ENCODE measurements at places on chromosomes 6 and 20. TPM values are rescaled to one million over a fixed set of nuclear protein-coding genes. Genes with fewer than 3 reads are reported as not detected.

THBD gene
- 2.4 TPM for total RNA-seq

CAGE1 gene
- 0.38 TPM for total RNA-seq

TNFRSF6B gene
- total RNA-seq, result 2.6 TPM

FAM209B gene
- total RNA-seq, result 3.9 TPM

HLA-DMA gene
- total RNA-seq, result 14.4 TPM

TRAPPC3L gene
- not detected for total RNA-seq

OR12D3 gene
- not detected for total RNA-seq

MDFI gene
- total RNA-seq, result not detected

KIF6 gene
- not detected for total RNA-seq

SIGLEC1 gene
- total RNA-seq, result 0.08 TPM

- no peak for DNase-seq
These were observed 1.3 kb upstream of the DNAH8 start for GRCh38 chr6:38713812-38714211.

DNA sequence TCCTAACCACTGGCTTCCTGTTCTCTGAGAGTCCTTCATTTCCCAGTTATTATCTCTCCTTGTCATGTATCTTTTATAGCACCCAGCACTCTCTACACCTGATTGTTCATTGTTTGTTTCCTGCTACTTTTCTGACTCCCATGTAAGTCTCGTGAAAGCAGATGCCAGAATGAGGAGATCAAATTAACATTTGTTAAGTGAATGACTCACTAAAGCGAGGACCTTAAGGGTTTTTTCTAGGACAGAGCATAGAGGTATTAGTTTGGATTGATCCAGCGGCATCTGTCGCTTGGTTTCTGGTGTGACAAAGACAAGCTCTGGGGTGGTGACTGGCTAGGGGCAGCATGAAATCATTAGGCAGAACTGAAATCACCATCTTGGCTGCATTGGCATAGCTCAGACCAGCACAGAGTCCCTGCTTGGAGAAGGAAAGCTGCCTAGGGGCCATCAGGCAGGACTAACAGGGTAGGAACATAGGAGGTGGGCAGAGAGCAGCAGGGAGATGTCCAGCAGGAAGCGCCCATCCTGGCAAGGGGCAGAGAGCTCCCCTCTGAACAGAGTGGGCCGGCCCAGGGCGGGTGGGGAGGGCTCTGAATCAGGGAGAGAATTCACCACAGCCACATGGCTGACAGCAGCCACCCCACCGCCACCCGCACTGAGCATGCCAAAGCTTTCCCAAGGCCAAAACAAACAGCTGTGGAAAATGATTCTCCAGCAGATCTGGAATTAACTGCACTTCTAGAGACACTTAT is 97.1 kb upstream of the CEP85L start:
- no peak for DNase-seq

GRCh38 chr6:98847779-98848538 is 13.6 kb downstream of the POU3F2 start:
- peak; percentile 16 for DNase-seq

DNA sequence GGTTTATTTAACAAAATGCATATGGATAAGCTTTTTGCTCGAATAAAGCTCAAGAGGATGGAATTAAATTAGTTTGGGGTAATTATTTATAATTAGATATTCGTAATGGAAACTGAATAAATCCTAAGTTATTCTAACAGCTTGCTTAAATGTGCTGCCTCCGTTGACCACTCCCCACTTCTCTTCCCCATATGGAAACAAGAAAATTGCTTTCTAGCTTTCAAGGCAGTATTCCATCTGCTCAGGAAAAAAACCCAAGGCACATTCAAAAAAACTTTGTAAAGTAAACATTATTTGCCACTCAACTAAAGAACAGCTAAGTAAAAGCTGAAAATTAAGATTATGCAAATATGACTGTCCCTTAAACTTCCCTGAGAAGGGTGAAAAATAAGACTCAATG is 369.2 kb downstream of the HAO1 start:
- no peak for DNase-seq

- DNase-seq, result no peak
These were observed 439 bp upstream of the F13A1 start for GRCh38 chr6:6320901-6321300.

DNA sequence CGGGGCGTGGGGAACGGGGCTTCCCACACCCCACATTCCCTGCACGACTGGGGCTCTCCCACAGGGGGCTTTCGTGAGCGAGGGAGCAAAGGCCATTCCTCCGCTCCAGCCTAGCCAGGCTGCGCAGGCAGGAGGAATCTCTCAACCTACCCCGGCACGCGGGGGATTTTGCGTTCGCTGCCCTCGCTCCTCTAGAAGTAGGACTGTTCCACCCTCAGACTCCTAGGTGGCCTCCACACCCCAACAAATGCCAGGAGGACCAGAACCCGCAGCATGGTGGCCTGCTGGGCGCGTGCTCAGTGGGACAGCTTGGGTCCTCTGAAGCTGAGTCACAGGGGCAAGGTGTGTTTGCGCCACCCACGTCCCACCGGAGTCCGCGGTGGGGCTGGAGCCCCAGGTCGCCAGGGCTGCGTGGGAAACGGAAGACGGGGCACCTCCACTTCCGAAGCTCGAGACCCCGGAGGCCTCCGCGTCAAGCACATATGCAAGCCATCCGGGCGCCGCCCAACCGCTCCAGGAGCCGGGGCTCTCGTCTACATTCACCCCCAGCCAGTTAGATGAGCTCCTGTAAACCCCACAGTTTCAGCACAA is 1938.5 kb upstream of the DEFB115 start:
- no peak for DNase-seq

DNA sequence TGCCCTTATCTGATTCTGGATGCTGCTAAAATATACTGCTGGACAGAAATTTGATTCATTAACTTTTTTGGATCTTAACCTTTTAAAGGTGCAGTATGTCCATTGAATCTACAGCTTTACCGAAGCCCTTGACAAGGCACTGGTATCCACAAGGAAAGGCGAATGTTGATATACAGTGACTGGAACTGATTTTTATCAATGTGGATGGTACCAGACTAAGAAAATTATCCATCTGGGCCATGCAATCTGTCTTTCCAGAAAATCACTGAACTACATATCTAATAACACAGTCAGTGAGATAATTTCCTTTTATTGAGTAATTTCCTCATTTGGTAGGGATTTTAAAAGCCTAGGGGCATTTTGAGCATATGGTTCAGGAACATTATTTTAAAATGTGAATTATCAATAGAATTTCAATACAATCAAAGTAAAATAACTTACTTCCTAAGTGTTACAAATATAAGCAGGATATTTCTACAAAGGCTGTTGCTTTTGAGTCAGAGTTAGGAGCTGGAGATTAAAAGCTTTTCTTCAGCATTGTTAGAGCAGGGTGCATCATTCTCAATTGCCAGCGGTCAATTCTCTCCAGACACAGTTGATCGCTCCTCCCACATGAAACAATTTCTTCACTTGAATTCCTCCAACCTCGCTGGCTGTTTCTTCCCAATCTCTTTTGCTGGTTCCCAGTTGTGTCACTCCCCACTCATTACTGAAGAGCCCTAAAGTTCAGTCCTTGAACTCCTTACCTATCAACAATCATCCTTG is 585.3 kb upstream of the FLRT3 start:
- DNase-seq, result no peak

DNA sequence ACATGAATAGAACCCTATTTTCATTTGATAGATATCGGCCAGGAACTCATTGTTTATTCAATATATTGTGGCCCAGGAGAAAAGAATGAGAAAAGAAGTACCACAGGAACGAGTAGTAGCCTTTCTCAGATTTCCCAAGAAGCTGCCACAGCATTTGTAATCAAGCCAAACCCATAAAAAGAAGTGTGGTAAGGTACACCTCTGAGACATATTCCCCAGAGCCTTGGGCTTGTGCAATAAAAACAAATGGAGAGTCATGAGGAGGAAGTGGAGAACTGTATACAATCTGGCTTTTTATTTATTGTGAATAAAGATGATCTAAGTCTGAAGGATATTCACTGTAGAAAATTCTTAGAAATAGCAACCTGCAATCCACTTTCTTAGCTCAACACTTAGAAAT is 36.7 kb downstream of the KIF6 start:
- no peak for DNase-seq

GRCh38 chr6:24960991-24961475 is 25.3 kb upstream of the RIPOR2 start:
- peak; percentile 39 for DNase-seq

DNA sequence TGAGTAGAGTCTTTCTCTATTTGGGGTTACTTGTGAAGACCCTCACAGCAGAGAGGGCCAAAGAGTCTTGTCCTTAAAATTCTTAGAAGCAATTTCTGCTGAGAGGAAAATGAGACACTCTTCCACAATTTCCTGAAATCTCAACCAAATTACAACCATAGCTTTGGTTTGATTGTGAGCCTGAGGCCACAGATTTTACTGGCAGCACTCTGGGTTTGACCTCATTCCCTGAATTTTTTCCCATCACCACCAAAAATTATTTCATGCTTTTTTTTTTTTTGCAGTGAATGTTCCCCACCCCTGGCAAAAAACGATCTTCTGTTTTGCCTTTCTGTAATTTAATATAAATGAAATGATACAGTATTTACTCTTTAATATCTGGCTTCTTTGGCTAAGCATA is 125.5 kb downstream of the THEMIS start:
- no peak for DNase-seq

- DNase-seq, result no peak
These were observed 118.1 kb downstream of the SYNDIG1 start for GRCh38 chr20:24587384-24588046.
